ENCODE measurements at places on chromosomes 13 and 19.

DNA sequence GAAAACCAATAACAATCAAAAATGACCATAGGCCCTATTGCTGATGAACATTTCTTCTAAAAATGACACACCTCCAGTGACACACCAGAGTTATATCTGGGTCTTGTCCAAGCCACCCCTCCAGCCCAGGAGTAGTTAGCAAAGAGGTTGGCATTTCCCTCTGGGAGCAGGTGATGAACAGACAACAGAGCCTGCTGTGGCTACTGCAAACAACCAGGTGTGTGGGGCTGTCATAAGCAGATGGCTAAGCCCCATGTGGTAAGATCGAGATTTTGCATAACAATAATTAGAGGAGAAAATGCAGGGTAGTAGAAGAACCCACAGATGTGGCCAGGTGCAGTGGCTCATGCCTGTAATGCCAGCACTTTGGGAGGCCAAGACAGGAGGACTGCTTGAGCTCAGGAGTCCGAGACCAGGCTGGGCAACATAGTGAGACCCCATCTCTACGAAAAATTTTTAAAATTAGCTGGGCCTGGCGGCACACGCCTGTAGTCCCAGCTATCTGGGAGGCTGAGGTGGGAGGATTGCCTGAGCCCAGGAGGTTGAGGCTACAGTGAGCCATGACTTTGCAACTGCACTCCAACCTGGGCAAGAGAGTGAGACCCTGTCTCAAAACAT, 5.0 kb downstream of the XRCC1 start:
- H3K27ac ChIP-seq: no peak overlapping the region
- no peaks in the 10 kb centered on the region for H3K27me3 ChIP-seq
- no peak overlapping the region for H3K4me3 ChIP-seq
- no peak for DNase-seq

- no peak overlapping the region for H3K4me3 ChIP-seq
- no peak for DNase-seq
- H3K4me1 ChIP-seq: peaks cover 4% of the 10 kb centered on the region
- H3K27me3 ChIP-seq: no peaks in the 10 kb centered on the region
Observed at GRCh38 chr19:46283771-46284170, 13.1 kb upstream of the HIF3A start.

GRCh38 chr19:1422360-1422759, 15.0 kb downstream of the DAZAP1 start:
- DNase-seq: no peak
- no peaks in the 10 kb centered on the region for H3K27me3 ChIP-seq
- no peak overlapping the region for H3K27ac ChIP-seq
- H3K4me3 ChIP-seq: no peak overlapping the region

DNA sequence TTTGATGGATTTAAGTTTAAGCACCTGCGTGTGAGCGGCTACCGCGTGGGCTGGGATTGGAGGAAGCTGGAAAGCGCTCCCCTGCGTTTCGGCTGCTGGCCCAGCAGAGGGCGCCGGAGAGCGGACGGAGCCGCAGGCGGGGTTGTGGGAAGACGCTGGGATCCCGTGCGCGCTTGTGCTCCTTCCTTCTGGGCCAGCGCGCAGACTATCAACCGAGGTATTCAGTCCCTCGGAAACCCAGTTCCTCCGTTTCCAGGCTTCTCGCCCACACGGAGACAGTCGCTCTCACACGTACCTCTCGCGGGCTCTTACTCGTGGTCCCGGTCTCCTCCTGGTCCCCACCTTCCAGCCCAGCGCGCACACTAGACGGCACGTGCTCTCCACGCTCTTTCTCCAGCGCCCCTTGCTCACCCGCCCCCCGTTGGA, 28.8 kb downstream of the EPN1 start:
- H3K4me1 ChIP-seq: no peaks in the 10 kb centered on the region
- no peaks in the 10 kb centered on the region for H3K27me3 ChIP-seq
- peaks cover 3% of the 10 kb centered on the region for H3K36me3 ChIP-seq

GRCh38 chr19:5927441-5927821, 13.4 kb downstream of the CAPS start:
- H3K4me3 ChIP-seq: no peak overlapping the region
- H3K4me1 ChIP-seq: no peaks in the 10 kb centered on the region
- H3K27ac ChIP-seq: no peak overlapping the region
- H3K36me3 ChIP-seq: peaks cover 17% of the 10 kb centered on the region
- H3K27me3 ChIP-seq: no peaks in the 10 kb centered on the region

- no peaks in the 10 kb centered on the region for H3K27me3 ChIP-seq
- no peak overlapping the region for H3K4me3 ChIP-seq
- peak; percentile 8 for DNase-seq
- no peaks in the 10 kb centered on the region for H3K36me3 ChIP-seq
- H3K4me1 ChIP-seq: no peaks in the 10 kb centered on the region
Observed at GRCh38 chr13:108572782-108573211, 56.6 kb upstream of the MYO16 start.

DNA sequence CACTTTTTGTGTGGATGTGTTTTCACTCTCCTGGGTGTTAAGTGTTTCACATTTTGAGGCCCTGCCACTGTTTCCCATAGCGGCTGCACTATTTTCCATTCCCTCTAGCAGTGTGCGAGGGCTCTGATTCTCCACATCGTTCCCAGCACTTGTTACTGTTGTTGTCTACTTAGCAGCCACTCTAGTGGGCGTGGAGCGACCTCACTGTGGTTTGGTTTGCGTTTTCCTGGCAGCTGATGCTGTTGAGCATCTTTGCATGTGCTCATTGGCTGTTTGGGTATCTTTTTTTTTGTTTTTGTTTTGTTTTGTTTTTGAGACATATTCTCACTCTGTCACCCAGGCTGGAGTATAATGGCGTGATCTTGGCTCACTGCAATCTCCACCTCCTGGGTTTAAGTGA, 14.4 kb downstream of the NAXD start:
- H3K27ac ChIP-seq: no peak overlapping the region
- no peak for DNase-seq
- H3K36me3 ChIP-seq: peaks cover 3% of the 10 kb centered on the region
- no peaks in the 10 kb centered on the region for H3K4me1 ChIP-seq

DNA sequence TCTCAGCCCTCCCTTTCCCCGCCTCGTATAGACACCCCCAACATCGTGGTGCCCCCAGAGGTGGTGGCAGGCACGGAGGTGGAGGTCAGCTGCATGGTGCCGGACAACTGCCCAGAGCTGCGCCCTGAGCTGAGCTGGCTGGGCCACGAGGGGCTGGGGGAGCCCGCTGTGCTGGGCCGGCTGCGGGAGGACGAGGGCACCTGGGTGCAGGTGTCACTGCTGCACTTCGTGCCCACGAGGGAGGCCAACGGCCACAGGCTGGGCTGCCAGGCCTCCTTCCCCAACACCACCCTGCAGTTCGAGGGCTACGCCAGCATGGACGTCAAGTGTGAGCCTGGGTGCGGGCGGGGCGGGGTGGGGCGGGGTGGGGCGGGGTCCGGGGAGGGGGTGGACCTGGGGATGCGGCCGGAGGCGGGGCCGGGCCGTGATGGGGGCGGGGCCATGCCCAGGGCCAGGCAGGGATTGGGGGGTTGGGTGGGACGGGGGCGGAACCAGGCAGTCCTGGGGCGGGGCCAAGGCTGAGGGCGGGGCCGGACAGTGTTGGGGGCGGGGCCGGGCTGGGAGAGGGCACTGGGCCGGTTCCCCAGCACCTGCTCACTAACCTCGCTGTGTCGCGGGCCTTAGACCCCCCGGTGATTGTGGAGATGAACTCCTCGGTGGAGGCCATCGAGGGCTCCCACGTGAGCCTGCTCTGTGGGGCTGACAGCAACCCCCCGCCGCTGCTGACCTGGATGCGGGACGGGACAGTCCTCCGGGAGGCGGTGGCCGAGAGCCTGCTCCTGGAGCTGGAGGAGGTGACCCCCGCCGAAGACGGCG, 7.8 kb downstream of the MAG start:
- no peak overlapping the region for H3K27ac ChIP-seq
- peak; percentile 43 for DNase-seq
- H3K4me3 ChIP-seq: no peak overlapping the region
- no peaks in the 10 kb centered on the region for H3K4me1 ChIP-seq

GRCh38 chr19:16888629-16889365, at the start of gene F2RL3:
TSS of gene F2RL3 (plus strand) at chr19:16888999. CDS start at chr19:16889190, 191 bp downstream.
- H3K4me3 ChIP-seq: no peak within 1 kb of the TSS

- H3K27ac ChIP-seq: no peak overlapping the region
- H3K4me1 ChIP-seq: no peaks in the 10 kb centered on the region
- peaks cover 4% of the 10 kb centered on the region for H3K36me3 ChIP-seq
Observed at GRCh38 chr13:98406971-98407370, 169.9 kb downstream of the STK24 start.

DNA sequence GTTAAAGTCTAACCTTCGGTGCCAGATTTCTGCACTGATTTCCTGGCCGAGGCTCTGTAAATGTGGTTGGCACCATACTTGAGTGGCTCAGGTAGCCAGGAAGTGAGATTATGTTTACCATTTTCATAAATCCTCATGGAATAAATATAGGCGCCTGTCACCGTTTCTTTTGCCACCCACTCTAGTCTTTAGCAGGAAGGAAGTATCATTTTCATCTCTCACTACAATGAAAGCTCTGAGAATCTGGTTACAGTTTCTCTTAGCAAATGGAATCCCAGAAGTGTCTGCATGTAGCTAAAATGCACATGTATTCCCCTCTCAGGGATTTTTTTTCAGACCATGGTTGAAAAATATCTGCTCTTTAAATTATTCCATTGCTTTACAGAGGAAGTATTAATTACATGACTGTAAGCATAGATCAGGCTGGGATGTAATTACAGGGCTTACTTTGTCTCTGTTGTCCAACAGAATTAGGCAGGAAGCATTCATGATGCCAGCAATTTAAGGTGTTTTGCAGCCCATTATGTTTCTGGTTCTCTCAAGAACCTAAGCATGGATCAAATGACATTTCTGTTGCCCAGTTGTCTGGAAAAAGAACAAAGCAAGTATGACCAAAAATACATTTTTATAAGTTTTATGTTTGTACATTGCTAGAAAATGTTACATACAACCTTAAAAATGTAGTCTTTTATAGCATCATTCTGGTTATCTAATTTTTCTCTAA, 221.7 kb upstream of the SPRY2 start:
- no peak for DNase-seq
- H3K27me3 ChIP-seq: no peaks in the 10 kb centered on the region
- H3K4me3 ChIP-seq: no peak overlapping the region
- H3K36me3 ChIP-seq: no peaks in the 10 kb centered on the region
- H3K27ac ChIP-seq: no peak overlapping the region

- H3K4me3 ChIP-seq: peak within 1 kb of the TSS; percentile 83
- no peak within 1 kb of the TSS for H3K27ac ChIP-seq
- H3K36me3 ChIP-seq: no peaks in the 10 kb centered on the region
- peak; percentile 99 for DNase-seq
- H3K4me1 ChIP-seq: no peaks in the 10 kb centered on the region
- no peaks in the 10 kb centered on the region for H3K27me3 ChIP-seq
Observed at GRCh38 chr19:58097781-58098681, at the start of gene ZSCAN18. TSS of gene ZSCAN18 (minus strand) at chr19:58098231. CDS start at chr19:58090267, 7,964 bp downstream.

- H3K27ac ChIP-seq: no peak overlapping the region
- no peak overlapping the region for H3K4me3 ChIP-seq
- no peak for DNase-seq
- H3K36me3 ChIP-seq: no peaks in the 10 kb centered on the region
Observed at GRCh38 chr19:40610396-40611064, 9.4 kb downstream of the LTBP4 start.

DNA sequence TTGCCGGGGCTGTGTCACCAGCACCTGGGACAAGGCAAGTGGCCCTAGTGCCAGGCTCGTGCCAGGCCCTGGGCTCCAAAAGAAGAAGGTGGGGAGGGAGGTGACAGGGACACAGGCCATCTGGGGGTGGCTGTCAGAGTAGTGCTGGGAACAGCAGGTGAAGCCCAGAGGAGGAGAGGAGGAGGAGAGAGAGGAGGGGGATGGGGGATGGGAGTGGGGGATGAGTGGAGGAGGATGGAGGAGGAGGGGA, 18.7 kb downstream of the LSM4 start:
- DNase-seq: no peak
- peaks cover 2% of the 10 kb centered on the region for H3K36me3 ChIP-seq
- no peak overlapping the region for H3K4me3 ChIP-seq
- H3K27ac ChIP-seq: peak overlapping the region; percentile 97
- H3K4me1 ChIP-seq: peaks cover 2% of the 10 kb centered on the region
- H3K27me3 ChIP-seq: no peaks in the 10 kb centered on the region

GRCh38 chr13:34857558-34858325, 84.3 kb upstream of the NBEA start:
- no peaks in the 10 kb centered on the region for H3K36me3 ChIP-seq
- H3K4me3 ChIP-seq: no peak overlapping the region
- H3K27me3 ChIP-seq: no peaks in the 10 kb centered on the region
- no peak overlapping the region for H3K27ac ChIP-seq
- H3K4me1 ChIP-seq: no peaks in the 10 kb centered on the region
- DNase-seq: no peak

- no peak overlapping the region for H3K4me3 ChIP-seq
- no peak for DNase-seq
- H3K27me3 ChIP-seq: no peaks in the 10 kb centered on the region
- H3K4me1 ChIP-seq: no peaks in the 10 kb centered on the region
- no peaks in the 10 kb centered on the region for H3K36me3 ChIP-seq
Observed at GRCh38 chr13:87295636-87296035, 375.5 kb upstream of the SLITRK5 start.

GRCh38 chr13:84730376-84730775, 848.1 kb upstream of the SLITRK1 start:
- H3K36me3 ChIP-seq: no peaks in the 10 kb centered on the region
- no peaks in the 10 kb centered on the region for H3K27me3 ChIP-seq
- H3K4me3 ChIP-seq: no peak overlapping the region

DNA sequence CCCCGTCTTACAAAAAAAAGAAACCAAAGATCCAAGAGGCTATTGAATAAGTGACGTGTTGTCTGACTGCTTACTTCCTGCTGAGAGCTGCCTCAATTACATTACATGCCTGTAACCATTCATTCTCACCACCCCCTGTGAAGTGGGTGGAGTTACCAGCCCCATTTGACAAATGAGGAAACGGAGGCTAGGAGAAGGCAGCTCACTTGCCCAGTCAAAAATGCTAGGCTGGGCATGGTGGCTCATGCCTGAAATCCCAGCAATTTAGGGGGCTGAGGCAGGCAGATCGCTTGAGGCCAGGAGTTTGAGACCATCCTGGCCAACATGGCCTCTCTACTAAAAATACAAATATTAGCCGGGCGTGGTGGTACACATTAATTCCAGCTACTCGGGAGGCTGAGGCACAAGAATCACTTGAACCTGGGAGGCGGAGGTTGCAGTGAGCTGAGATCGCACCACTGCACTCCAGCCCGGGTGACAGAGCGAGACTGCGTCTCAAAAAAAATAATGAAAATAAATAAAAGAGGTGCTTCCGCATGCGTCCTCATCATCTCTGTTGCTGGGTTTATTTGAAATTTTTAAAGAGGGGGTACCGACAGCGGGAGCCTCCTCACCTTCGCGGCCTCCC, 499 bp downstream of the LSM7 start:
- DNase-seq: peak; percentile 90
- H3K27ac ChIP-seq: peak overlapping the region; percentile 56
- H3K27me3 ChIP-seq: no peaks in the 10 kb centered on the region
- peaks cover 2% of the 10 kb centered on the region for H3K36me3 ChIP-seq

GRCh38 chr19:30791088-30791487, 418.9 kb downstream of the ZNF536 start:
- no peak for DNase-seq
- H3K4me3 ChIP-seq: no peak overlapping the region
- no peaks in the 10 kb centered on the region for H3K36me3 ChIP-seq
- H3K27ac ChIP-seq: no peak overlapping the region

- H3K4me3 ChIP-seq: no peak overlapping the region
- H3K27me3 ChIP-seq: no peaks in the 10 kb centered on the region
- no peaks in the 10 kb centered on the region for H3K4me1 ChIP-seq
- DNase-seq: no peak
- H3K36me3 ChIP-seq: no peaks in the 10 kb centered on the region
Observed at GRCh38 chr13:20270163-20270865, 38.2 kb upstream of the GJB6 start.
